MCF 10A (cell line): ENCODE measurements at places on chromosomes 2 and 18.

GRCh38 chr2:220374282-220374681 is 746.9 kb downstream of the SLC4A3 start:
- no peak for DNase-seq

DNA sequence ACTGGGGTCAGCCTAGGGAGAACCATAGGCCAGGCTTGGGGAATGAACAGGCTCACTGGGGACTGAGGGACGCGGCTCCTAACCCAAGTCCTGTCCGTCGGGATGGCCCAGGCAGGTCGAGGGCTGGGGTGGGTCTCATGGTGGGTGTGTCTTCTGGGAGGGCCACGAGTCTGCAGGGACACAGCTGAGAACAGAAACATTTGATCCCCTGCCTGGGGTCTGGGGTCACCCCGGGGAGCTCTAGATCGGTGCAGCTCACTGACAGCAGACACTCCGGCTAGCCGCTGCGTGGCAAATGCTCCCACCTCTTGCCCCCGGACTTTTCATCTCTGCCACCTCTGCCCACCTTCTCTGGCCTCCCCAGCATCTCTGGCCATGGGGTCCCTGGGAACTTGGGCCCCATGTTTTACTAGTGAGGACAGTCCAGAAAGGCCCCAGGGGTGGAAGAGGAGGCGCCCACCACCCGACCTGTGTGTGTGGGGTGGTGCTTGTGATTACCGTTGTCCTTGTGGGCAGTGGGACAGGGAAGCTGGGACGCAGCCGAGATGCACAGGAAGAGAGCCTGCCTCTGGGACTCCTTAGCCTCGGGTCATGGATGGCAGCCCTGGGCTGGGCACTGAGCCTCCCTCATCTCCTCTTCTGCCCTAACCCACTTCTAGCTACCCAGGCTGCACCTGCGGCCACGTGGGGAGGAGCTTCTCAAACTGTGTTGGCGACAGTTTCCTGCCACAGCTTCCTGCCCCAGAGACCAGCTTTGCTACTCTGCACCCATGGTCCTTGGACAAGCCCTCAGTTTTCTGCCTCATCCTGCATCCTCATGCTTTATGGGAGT is 4.9 kb downstream of the ZAP70 start:
- DNase-seq: no peak

GRCh38 chr18:44777457-44778192 is 96.9 kb downstream of the SETBP1 start:
- no peak for DNase-seq

DNA sequence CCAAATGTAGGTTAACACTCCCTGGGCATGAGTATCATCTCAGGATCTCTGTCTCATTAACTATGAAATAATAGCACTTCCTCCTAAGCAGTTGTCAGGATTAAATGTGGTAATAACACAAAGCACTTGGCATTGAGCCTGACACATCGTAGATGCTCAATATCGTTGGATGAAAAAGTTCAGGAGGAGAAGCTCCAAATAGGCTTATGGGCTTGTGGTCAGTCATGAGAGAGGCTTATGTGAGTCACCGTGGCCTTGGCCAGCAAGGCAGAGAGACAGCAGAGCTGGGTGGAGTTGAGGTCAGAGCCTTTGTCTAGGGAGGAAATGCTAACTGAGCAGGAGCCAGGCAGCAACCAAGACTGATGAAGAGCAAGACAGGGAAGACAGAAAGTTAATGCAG is 68.3 kb upstream of the PPM1B start:
- DNase-seq: peak; percentile 89

- peak; percentile 29 for DNase-seq
Observed at GRCh38 chr2:189115126-189115525, 64.4 kb downstream of the COL5A2 start.

- no peak for DNase-seq
Observed at GRCh38 chr18:37604032-37604431, 38.4 kb upstream of the CELF4 start.

DNA sequence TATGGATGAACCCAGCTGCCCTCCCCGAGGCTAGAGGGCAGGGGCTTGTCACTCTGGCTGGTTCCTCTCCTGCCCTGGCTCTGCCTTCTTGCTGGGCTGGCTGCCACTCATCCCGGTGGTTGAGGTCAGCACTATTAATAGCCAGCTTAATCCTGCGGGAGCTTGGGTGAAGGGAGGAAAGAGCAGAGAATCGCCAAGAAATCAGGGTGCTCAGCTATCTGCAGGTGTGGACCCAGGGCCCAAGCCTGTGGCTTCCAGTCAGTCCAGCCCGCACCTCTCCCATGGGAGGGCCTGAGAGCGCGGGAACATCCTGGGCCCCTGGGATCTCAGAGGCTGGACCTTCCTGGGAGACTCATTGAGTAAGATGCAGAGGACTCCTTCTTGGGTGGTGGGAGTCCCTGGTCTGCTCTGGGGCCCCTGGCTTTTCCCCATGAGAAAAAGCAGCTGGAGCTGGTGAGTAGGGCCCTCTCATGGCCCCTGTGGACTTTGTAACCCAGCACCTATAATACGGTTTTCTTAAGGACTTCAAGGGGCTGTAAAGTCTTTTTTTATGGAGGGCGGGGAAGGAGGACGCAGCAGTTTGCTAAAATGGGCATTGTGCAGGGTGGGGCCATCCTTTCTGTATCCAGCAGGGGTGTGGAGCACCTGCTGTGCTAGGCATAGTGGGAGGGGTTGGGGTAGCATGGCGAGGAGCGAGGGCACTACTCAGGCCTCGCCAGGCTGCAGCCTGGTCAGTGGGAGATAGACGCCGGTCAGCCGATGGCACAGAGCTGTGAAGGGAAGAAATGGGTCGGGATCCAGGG is 27.4 kb upstream of the CNNM3 start:
- peak; percentile 54 for DNase-seq

- DNase-seq: no peak
Observed at GRCh38 chr2:46818819-46819218, 96.8 kb downstream of the MCFD2 start.

DNA sequence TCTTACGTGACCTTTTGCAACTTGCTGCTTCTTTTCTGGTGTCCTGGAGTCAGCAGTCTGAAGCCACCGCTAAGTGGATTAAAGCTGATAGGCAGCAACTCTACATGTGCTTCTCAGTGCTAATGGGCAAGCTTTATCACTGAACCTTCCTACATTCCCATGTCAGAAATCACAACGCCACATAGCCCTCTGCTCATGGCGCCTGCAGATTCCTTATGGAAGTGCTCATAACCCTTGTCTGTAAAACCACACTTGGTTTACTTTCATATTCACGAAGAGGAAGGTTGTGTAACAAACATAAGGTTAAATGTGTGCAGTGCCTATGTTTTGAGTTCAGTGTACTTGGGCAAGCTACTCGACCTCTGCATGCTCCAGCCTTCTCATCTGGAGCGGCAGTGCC is 319.8 kb downstream of the FBXO15 start:
- DNase-seq: no peak

GRCh38 chr18:3422905-3423304 is 27.1 kb upstream of the TGIF1 start:
- DNase-seq: no peak

- DNase-seq: no peak
Observed at GRCh38 chr2:43699761-43700160, 23.5 kb upstream of the C1GALT1C1L start.

GRCh38 chr2:46653539-46653938 is 174.2 kb downstream of the TMEM247 start:
- DNase-seq: no peak

DNA sequence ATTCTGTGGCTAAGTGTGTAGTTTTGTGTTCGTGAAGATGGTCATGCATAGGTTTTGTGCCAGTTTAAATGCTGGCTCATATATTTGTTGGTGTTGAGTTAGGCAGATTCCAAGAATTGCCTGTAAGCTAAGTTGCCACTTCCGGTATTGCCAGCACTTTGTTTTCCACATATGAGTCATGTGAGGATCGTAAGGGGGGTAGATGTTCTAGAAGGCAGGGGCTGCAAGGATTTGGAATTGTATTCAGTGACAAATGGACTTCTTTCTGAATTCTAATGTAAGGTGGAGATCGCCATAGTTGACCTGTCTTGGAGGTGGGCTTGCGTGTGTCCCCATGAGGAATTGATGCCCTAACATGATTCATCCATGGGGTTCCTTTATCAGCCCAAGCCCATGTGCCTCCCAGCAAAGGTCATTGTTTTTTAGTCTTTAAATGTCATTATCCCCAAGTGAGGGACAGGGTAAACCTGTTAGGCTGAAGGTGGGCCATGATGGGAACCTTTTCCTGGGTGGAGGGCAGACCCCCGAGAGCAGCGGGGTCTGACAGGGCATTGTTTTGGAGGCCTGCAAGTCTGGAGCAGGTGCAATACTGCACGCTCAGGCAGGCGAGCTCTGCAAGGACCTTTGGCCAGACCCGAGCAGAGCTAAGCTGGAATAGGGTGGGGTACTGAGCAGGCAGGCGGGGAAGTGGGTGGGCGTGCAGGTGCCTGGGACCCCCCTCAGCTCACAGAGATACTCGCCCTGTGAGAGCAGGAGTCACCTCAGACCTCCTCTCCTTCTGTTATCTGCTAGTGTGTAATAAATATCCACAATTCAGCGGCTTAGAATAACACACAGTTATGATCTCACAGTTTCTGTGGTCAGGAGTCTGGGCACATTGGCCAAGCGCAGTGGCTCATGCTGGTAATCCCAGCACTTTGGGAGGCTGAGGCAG is 77.4 kb downstream of the LRRFIP1 start:
- peak; percentile 76 for DNase-seq

DNA sequence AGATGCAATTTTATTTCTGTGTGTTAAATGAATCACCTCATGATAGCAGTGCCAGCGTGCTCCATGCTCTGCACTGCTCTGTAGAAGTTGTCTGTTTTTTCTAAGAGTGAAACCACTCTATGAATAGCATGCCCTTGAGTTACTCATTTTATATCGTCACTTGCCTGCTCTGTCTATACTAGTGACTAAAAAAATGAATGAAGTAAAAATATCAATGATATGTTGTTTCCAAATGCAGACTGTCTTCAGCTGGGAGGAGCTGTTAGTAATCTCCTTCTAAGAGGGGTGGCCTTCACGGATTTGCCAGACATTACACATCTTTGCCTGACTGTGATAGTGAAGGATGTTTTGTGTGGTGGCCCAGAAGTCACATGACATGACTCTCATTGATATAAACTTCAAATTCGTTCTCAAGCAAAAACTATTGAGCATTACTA is 852.1 kb downstream of the CNTNAP5 start:
- peak; percentile 22 for DNase-seq

GRCh38 chr2:217943446-217944321 is 59.1 kb downstream of the TNS1 start:
- peak; percentile 29 for DNase-seq

GRCh38 chr2:40658941-40659340 is 207.1 kb upstream of the SLC8A1 start:
- DNase-seq: peak; percentile 40

DNA sequence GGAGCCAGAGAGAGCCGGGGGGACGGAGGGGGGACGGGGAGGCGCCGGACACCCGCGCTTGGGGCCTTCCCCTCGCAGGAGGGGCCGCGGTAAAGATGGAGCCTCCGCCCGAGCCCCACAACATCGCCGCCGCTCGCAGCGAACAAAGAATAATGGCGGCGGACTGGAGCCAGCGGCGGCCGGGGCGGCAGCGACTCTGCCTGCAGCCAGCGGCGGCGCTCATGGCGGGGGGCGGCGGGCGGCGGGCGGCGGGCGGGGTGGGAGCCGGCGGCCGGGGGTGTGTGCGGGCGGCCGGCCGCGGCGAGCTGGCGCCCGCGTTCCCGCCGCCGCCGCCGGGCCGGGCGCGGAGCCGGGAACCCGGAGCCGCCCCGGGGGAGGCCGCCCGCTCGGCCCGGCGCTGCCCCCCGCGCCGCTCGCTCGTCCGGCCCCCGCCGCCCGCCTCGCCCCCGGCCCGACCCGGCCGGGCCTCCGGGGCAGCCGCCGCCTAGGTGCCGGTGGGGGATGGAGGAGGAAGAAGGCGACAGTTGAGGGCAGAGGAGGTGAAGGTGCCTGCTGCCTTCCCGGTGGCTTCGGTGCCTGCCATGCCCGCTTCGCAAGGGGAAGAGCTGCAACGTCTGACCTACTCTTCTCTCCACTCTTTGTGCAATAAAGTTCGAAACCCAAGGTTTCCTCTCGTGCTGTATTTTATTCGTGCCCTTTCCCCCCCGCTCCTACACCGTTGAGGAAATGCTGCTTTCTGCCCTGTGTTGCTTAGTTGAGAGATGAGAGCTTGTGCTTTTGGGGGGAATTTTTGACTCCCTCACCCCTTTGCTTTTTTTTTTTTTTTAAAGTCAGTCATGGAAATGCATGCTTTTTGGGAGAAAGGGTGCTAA is 634 bp downstream of the CREB1 start:
- peak; percentile 59 for DNase-seq

- DNase-seq: no peak
Observed at GRCh38 chr2:173630425-173631126, 275.9 kb downstream of the CDCA7 start.

DNA sequence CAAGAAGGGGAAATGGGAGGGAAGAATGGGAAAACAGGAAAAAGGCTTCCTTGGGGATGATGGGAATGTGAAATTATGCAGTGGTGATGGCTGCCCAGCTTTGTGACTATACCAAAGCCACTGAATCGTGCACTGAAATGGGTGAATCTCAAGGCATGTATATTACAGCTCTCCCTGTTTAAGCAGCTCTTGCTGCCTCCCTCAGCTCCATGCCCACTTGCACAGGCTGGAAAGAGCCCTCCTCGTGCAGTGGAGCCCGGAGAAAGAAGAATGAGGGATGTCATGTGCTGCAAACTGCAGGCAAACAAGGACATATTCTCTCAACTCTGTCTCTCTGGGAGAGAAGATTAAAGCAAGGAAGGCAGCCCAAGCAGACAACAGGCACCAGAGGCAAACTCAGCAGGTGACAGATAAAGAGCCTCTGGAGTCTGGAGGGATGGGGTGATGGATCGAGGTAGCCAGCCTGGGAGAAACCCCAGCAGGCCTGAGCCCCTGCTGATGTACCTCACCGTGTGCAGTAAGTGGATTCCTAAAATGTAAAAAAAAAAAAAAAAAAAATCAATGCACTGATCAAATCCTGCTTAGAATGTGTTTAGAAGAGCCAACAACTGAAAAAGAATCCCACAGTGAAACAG is 62.4 kb upstream of the SLC66A3 start:
- DNase-seq: no peak

GRCh38 chr18:22814329-22814703 is 118.8 kb upstream of the RBBP8 start:
- no peak for DNase-seq

GRCh38 chr2:23534771-23535170 is 149.8 kb downstream of the KLHL29 start:
- no peak for DNase-seq

DNA sequence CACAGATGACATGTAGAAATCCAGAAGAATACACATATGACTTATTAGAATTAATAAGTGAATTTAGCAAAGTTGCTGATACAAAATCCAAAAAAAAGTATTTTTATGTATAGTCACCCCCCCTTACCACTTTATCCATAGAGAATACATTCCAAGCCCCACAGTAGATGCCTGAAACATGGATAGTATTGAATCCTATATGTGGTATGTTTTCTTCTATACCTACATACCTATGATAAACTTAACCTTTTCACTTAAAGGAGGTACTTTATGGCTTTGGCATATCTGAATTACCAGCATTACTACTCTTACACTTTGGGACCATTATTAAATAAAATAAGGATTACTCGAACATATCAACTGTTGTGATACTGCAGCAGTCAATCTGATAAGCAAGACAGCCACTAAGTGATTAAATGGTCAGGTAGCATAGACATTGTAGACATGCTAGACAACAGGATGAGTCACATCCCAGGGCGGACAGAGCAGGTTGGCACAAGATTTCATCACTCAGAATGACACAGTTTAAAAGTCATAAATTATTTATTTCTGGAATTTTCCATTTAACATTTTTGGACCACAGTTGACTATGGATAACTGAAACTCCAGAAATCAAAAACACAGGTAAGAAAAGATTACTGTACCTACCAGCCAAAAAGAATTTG is 208.2 kb upstream of the CHAC2 start:
- peak; percentile 81 for DNase-seq

- DNase-seq: no peak
Observed at GRCh38 chr2:217667512-217667911, 335.3 kb downstream of the TNS1 start.
